PC-3 (cell line): ENCODE measurements at places on chromosomes 12 and 14. TPM values are rescaled to one million over a fixed set of nuclear protein-coding genes. Genes with fewer than 3 reads are reported as not detected.

DNA sequence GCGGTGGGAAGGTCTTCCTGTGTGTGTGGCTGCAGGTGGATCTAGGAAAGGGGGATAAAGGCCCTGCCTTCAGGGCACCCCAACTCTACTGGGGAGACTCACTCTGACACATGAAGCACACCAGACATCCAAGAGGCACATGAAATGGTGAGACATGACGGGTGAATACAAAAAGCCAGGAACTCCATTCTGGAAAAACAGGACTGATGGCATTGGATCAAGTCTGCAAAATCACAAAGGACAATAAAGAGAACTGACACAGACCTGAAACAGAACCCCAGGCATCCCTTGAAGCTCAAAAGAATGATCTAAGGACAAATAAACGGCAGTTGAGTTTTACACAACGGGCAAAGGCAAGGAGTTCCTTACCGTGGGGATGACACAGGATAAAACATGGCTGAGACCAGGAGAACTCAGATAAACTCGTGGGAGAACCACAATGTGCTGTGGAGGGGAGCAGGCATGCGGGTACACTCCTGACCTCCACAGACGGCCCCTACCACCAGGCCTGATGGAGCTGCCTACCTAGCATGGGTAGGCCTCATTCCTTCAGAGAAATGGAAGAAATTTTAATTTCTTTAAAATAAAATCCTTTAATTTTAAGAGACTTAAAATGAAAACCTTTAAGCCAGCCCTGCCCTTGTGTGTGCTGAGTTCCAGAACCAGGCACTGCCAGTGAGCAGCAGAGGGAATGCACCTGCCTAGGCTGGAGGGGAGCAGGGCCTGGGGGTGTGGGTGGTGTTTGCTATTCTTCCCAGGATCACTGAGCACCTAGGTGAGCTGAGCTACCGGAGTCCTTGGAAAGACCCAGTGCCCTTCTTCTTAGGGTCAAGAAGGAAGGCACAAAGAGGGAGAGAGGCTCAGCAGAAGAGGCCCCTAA lies 100.1 kb downstream of the SINHCAF start:
- no peak for DNase-seq

DNA sequence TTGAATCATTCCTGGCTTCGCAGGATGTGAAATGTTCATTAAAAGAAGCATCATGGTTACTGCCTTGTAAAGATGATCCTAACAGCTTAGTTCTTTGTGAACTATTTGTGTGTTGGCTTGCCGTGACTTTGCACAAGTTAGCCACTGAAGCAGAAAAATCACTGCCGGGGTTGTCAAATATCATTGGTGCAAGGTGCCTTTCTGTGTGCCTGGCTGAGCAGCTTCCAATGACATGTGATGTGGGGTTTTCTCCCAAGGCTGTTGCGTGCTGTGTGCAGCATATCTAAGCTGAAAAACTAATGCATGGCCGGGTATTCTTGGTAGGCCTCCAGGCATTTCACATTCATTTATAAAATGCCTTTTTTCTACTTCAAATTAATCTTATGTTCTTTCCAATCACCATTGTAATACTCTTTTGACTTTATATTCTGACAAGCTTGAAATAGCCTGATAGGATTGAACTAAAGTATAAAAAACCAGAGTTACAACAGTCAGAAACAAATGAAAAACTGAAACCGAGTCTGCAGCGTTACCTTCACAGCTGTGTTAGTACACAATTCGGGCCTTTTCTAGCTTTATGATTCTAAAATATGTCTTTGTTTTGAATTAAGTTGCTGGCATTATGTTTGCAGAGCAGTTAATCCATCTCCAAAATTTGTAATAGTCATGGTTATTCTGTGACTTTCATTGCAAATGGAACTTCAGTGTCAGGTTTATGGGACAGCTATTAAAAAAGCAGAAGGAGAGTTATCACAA lies 222.1 kb downstream of the SYT1 start:
- no peak for DNase-seq

- DNase-seq = no peak
These were observed 225.1 kb upstream of the FSCB start for GRCh38 chr14:44732144-44732543.

DNA sequence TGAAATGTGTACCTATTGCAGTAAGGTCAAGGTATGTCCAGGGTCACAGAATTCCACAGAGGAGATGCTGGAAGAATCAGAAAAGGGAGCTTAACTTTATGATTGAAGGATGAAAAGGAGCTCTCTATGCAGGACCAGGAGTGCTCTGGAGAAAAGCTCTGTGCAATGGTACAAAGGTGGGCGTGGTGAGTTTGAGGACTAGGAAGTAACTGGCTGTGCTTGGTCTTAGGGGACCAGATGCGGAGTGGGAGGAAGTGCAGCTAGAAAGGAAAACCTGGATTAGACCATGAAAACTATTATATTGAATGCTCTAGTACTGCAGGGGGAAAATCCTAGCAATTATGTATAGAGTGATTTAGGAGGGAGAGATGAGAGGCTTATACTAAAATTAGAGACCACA lies 56.8 kb downstream of the BTG1 start:
- DNase-seq = no peak

GRCh38 chr14:23661542-23661941 lies 25.4 kb downstream of the DHRS2 start:
- no peak for DNase-seq

GRCh38 chr14:76917745-76918255 lies 91.6 kb downstream of the LRRC74A start:
- no peak for DNase-seq

- DNase-seq = no peak
These were observed 26.4 kb downstream of the FBRSL1 start for GRCh38 chr12:132516095-132517012.

DNA sequence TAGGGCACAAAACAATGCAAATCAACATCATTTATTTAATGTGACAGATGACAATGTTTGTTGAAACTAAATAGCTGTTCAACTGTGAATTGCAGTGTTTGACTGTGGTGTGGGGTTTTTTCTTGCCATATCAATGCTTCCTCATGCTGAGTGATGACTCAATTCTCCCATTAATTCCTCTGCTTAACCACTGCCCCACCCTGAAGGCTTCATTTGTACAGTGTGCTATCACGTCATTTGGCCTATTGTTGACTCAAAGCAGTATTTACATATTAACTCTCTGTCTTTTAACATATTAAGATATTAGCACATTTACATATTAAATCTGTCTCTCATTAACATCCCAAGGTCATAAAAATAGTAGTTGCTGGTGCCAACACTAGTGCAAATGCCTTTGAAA lies 164.8 kb upstream of the NRXN3 start:
- peak; percentile 75 for DNase-seq

- no peak for DNase-seq
These were observed 214.7 kb upstream of the FLRT2 start for GRCh38 chr14:85315290-85315689.

CCDC198 gene
- 0.15 and 3.3 TPM in 2 replicates for total RNA-seq

- no peak for DNase-seq
These were observed 47.4 kb upstream of the BCL7A start for GRCh38 chr12:121974026-121974985.

- DNase-seq = peak; percentile 19
These were observed 3.0 kb downstream of the NPAS3 start for GRCh38 chr14:32941668-32942065.

GRCh38 chr12:58443981-58444371 lies 476.3 kb downstream of the LRIG3 start:
- no peak for DNase-seq

DIABLO gene
- total RNA-seq = 97.6 and 112 TPM in 2 replicates

CLEC14A gene
- not detected in 2 replicates for total RNA-seq

DNA sequence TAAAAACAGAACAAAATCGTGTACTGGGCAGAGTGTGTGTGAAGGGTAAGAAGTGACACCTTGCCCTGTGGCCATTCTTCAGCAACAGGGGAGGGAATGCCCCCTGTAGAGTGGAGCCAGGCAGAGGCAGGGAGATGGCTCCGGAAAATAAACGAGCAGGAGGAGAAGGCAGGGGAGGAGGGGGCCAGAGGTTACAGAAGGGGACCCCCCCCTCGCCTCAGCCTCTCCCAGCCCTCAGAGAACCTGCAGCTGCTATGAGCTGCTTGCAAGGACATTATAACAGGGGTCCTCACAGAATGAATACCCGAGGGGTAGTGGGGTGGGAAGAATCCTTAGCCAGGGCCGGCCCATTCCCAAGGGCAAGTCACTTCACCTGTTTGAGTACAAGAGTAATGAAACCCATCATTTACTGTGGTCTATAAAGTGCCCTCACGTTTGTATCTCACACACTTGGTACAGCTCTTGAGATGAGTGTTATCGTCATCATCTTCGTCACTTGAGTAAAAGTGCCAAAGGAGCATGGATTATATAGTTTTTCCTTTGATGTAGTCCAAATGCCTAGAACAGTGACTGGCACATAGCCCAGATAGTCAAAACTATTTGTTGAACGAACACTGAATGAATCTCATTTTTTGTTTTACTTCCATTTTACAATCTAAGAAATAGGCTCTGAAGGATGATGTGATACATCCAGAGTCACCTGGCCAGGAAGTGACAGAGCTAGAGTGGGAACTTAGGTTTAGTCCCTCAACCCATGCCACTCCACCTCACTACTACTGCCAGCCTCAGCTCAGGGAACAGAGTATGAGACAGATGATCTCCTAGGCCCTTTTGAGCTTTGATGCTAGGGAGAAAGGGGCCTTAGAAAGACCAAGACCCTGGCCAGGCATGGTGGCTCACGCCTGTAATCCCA lies 14.5 kb downstream of the SCNN1A start:
- peak; percentile 37 for DNase-seq

GRCh38 chr14:81716953-81717352 lies 183.3 kb upstream of the SEL1L start:
- no peak for DNase-seq

GRCh38 chr12:102197789-102198188 lies at the start of gene PMCH:
PMCH (minus strand) TSS chr12:102197833; CDS start chr12:102197770, 63 bp downstream.
- peak; percentile 40 for DNase-seq

KCNH3 gene
- total RNA-seq = 0.07 and 0.12 TPM in 2 replicates

PTGDR gene
- not detected in 2 replicates for total RNA-seq

OAS2 gene
- 5.8 and 10.5 TPM in 2 replicates for total RNA-seq

DNA sequence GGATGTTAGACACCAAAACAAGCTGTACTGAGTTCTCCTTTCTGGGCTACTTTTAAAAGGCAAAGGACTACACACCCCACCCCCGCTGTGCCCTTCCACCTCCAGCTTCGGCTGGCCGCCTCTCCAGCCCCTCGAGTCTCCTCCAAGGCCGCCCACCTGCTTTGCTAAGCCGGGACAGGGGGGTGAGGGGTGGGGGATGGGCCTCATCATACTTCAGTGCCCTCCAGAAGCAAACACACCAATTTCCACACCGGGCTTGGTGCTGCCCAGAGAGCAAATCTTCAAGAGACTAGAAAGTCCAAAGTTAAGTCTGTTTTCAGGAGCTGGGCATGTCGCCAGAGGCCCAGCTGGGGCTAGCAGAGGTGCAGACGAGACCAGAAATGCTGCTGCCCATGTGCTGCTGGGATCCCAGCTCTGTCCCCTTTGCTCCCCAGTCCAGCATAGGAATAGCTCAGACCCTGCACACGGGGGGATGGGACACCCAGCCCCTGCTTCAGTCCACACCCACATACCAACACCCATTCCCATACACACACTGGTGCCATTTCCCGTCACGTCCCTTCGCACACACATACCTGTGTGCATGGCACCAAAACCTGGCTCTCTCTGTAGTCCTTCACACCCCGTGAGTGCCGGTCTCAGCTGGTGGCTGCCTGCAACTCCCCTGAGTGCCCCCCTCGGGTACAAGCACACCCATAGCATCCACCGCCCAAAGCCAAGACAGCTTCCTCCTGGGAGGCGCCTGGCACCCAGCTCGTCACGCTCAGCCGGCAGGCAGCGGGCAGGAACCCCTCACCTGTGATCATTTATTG lies 1.0 kb downstream of the SLC6A12 start:
- no peak for DNase-seq

TMEM119 gene
- not detected in 2 replicates for total RNA-seq

DNA sequence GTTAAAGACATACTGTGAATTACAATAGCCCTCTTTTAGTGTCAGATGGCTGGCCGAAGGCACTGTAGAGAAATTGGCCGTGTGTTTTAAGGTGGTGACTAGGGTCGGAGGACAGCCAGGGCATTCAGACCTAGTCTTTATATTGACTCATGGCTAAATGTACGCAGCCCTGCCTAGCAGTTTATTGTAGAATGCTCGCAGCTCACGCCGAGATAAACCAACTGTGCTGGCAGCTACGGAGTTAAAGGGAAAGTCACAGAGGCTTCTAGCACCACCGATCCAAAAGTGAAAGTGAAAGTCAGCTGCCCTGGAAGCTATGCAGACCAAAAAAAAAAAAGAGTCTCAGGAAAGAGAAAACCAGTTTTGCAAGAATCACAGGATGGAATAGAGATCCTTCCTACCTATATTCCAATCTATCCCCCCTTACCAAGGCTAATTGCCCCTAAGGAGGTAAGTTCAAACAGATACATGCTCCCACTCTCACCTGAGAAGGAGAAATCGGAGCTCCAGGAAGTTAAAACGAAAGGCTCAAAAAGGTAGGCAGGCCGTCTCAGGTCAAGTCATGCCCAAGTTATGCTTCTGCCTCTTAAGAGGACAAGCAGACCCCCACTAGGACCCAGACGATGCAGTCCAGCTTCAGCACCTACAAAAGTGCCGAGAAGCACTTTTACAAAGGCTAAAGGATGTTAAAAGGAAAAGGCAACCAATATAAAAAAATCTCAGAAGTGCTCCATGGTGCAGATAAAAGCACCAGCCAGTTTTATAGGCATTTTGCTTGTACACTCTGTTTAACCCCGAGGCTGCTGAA lies 24.8 kb downstream of the KLRK1 start:
- DNase-seq = peak; percentile 79

KRT4 gene
- total RNA-seq = 20.7 and 23.0 TPM in 2 replicates

DNA sequence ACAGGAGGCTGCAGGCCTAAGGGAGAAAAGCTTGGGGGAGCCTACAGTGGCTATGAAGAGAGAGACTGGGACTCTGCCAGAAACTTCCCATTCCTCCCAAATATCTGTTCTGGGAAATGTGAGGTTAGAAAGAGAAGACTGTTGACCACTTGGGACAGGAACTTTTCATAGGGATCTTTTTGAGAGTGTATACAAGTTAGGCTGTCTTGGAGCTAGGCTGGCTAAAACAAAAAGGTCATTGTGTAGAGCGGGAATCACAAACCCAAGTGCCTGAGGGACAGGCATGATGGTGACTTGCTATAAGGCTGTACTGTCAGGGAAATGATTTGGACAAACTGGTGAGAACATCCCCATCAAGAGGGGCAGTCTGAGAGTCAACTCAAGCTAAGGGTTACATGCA lies 175.1 kb downstream of the GRIP1 start:
- no peak for DNase-seq

CS gene
- 182 and 199 TPM in 2 replicates for total RNA-seq

DNA sequence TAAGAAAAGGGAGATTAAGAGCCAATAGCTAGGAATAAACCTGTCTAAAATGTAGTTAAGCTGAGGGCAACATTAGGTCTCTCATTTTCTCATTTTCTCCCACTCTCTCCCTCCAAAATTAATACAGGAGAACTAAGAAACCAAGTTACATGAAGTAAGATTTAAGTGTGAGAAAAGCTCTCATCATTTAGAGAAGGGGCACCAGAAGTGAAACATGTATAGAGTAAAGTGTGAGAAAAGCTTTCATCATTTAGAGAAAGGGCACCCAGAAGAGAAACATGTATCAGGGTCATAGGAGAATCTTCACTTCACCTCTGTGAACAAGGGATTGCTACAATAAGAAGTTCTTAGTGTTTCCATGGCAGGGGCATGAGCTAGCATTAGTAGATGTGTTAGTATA lies 132.4 kb upstream of the CNTN1 start:
- no peak for DNase-seq
